ENCODE measurements at places on chromosomes 3 and 15. TPM values are rescaled to one million over a fixed set of nuclear protein-coding genes. Genes with fewer than 3 reads are reported as not detected.
A peak's percentile ranks its signal among the peaks of the same experiment; 100 is the strongest.

GRCh38 chr15:72249142-72249810 is 18.3 kb upstream of the PKM start:
- peaks cover 24% of the 10 kb centered on the region for H3K36me3 ChIP-seq
- no peak overlapping the region for H3K4me3 ChIP-seq
- no peak for DNase-seq
- H3K27ac ChIP-seq, result no peak overlapping the region

- H3K4me3 ChIP-seq, result no peak overlapping the region
- H3K36me3 ChIP-seq, result no peaks in the 10 kb centered on the region
- peaks cover 5% of the 10 kb centered on the region for H3K4me1 ChIP-seq
- H3K27me3 ChIP-seq, result no peaks in the 10 kb centered on the region
- no peak overlapping the region for H3K27ac ChIP-seq
Observed at GRCh38 chr3:143348486-143349327, 229.1 kb downstream of the CHST2 start.

DNA sequence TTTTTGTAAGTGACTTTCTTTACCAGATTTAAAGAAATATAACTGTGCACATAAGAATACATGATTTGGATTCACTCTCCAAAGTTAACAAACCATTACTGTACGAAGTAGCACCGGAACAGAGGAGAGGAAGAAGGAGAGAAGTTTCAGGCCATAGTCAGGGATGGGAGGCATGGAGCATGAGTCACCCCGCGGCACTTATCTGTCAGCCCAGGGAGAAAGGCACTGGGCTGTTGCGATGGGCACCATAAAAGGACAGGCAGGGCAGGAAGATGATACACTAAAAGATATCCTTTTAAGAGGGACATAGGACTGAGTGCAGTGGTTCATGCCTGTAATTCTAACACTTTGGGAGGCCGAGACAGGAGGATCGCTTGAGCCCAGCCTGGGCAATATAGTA is 37.0 kb downstream of the TTC23 start:
- no peak overlapping the region for H3K27ac ChIP-seq
- H3K36me3 ChIP-seq, result no peaks in the 10 kb centered on the region
- H3K27me3 ChIP-seq, result no peaks in the 10 kb centered on the region
- no peaks in the 10 kb centered on the region for H3K4me1 ChIP-seq

FOXL2 gene
- not detected for total RNA-seq

- H3K4me3 ChIP-seq, result no peak overlapping the region
- DNase-seq, result no peak
- no peaks in the 10 kb centered on the region for H3K27me3 ChIP-seq
- no peaks in the 10 kb centered on the region for H3K4me1 ChIP-seq
Observed at GRCh38 chr3:187522293-187522692, 147.9 kb downstream of the SST start.

GRK7 gene
- not detected for total RNA-seq

- no peak for DNase-seq
- H3K36me3 ChIP-seq, result no peaks in the 10 kb centered on the region
- no peaks in the 10 kb centered on the region for H3K27me3 ChIP-seq
- no peak overlapping the region for H3K4me3 ChIP-seq
- H3K27ac ChIP-seq, result no peak overlapping the region
- no peaks in the 10 kb centered on the region for H3K4me1 ChIP-seq
Observed at GRCh38 chr3:134707908-134708597, 57.2 kb upstream of the KY start.

DNA sequence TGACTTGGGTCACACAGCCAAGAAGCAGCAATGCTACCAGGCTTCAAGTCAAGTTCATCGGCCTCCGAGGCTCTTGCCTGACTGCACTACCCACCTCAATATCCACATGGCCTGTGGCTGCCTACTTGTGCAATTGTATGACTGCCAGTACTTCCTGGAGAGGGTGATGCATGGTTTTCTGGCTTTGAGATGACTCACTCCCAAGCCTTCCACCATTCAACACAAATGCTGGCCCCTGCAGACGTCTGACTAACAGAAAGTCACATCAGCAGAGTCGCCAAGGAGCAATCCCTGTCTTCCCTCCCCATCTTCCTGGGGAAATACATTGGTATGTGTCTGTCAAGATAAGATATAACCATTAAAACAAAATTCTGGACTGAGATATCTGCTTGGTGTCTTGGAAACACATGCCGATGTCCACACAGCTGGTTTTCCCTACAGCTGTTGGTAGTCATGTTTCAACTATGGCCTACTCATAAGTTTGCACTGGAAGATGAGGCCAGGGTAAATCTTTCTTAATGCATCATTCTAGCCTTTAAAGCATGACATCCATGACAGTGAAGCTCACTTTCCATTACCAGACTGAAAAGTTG is 79.6 kb upstream of the SPATA12 start:
- no peak overlapping the region for H3K27ac ChIP-seq
- DNase-seq, result no peak
- H3K27me3 ChIP-seq, result no peaks in the 10 kb centered on the region
- no peaks in the 10 kb centered on the region for H3K4me1 ChIP-seq

PP2D1 gene
- total RNA-seq, result not detected

DNA sequence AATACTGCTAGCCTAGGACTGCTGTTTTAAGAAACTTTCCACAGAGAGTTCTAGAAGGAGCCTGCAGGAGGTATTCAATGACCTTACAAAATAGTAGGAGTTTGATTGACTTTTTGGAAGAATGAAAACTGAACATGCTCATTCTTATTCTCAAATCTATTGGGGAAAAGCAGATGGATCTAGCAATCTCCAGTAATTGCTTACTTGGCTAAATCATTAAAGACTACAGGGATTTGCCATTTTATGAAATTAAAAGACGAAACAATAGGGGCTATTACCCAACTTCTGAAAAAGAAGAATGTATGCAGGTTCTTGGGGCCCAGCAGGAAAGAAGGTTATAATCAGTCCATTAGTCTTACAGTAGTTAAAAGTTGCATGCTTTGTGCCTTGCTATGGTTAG is 29.9 kb upstream of the PEX5L start:
- no peaks in the 10 kb centered on the region for H3K27me3 ChIP-seq
- H3K4me3 ChIP-seq, result no peak overlapping the region
- H3K4me1 ChIP-seq, result no peaks in the 10 kb centered on the region
- DNase-seq, result no peak
- no peaks in the 10 kb centered on the region for H3K36me3 ChIP-seq

LARP6 gene
- 3.5 TPM for total RNA-seq

DNA sequence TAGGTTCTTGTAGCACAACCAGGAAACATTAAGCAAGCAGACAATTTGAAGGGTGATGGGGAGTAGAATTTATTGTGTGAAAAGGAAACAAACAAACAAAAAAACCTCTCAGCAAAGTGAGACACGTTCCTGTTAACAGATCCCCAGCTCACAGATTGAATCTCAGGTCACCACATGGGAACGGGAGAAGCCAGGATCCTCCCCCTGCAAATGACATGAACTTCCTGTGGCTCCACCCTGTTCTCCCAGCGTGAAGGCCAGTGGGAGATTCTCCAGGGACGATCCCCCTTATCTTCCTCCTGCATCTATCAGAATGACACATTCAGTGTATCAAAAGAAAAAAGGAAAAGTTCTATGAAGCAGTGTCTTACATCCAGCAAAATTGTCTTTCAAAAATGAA is 1488.1 kb downstream of the OTOL1 start:
- H3K36me3 ChIP-seq, result no peaks in the 10 kb centered on the region
- H3K27me3 ChIP-seq, result no peaks in the 10 kb centered on the region
- H3K4me3 ChIP-seq, result no peak overlapping the region
- no peak overlapping the region for H3K27ac ChIP-seq
- DNase-seq, result no peak

DNA sequence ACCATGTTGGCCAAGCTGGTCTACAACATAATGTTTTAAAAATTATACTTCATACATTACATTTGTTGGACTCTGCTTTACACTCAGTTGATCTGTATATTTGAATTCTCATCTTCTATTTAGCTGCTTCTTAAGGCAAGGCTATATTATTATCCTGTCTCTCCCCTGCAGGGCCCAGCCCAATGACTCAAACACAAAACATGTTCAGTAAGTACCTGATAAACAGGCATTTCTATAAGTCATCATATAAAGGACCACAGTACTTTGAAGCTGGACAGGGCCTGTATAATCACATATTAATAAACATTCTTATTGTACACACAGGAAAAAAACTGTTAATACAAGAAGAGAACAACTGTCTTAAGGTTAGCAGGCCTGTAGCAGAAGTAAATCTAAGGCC is 36.2 kb downstream of the NGLY1 start:
- no peak overlapping the region for H3K4me3 ChIP-seq
- H3K27ac ChIP-seq, result no peak overlapping the region
- no peaks in the 10 kb centered on the region for H3K27me3 ChIP-seq
- no peak for DNase-seq

GOLGA8R gene
- not detected for total RNA-seq

LRRIQ4 gene
- total RNA-seq, result 0.15 TPM

DNA sequence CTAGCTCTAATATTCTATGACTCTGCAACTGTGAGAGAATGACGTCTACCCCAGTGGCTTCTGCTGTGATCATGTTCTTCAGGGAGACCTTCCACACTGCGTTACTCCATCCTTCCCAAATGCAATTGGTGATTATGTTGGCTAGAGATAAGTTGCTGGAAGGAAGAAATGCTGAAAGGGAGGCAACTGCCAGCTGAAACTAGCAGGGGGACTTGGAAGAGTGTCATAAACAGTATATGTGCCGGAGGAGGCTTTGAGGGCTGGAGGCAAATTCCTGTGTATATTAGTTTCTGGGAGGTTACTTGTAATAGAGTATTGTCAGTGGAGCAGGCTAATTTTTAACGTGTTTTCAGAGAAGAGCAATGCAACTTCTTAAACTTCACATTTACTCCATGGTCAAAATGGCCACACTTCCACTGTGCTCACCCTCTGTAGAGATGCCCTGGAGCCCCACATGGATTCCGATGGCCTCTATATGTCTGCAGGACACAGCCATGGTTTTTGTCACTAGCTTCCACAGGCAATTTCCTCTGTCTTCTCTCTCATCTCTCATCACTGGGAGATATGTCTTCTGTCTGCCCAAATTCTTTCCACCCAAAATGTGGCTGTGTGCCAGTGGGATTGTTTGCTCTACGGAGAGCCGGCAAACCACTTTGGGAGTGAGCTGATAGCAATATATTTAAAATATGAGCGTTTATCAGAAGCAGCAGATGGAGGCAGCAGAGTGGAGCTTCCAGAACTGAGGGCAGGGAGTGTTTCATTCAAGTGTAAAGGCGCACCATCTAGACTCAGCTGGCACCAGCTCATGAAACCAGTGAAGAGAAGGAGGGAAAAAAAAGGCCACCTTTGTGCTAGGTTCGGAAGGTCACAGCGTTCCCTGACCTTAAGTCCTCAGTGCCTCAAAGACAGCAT is 13.3 kb upstream of the CD47 start:
- no peak overlapping the region for H3K4me3 ChIP-seq
- H3K27ac ChIP-seq, result no peak overlapping the region
- H3K27me3 ChIP-seq, result no peaks in the 10 kb centered on the region
- H3K4me1 ChIP-seq, result peaks cover 34% of the 10 kb centered on the region
- DNase-seq, result no peak
- H3K36me3 ChIP-seq, result no peaks in the 10 kb centered on the region

RNU5B-1 gene
- total RNA-seq, result 19.1 TPM

DNA sequence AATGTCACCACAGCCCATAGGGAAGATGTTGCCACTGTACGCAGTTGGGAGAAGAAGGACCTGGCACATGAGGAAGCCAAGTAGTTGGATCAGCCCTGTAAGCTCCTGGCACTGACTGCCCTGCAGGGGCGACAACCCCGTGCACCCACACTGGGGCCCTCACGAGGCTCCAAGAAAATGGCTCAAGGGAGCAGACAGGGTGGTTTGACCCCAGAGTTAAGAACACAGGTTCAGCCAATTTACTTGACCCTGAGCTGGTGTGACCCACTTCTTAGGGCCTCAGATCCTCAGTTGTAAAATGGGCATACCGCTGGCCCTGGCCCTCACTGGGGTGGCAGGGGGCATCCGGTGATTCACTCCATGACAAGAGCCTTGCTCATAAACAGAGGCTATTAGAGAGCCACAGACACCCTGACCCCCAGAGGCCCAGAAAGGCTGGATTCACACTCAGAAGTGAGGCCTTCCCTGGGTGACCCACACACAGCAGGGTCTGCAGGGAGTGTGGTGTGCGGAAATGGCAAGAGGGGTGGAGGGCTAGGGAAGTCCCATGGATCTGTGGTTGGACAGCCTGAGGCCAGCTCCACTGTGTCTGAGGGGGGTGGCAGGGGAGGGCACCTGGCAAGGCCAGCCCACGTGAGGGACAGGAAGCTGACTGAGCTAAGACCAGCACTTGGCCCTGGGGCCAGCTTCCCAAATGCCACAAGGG is 1.7 kb upstream of the HHATL start:
- H3K27ac ChIP-seq, result no peak overlapping the region
- no peaks in the 10 kb centered on the region for H3K36me3 ChIP-seq
- no peak for DNase-seq
- no peak overlapping the region for H3K4me3 ChIP-seq
- H3K27me3 ChIP-seq, result no peaks in the 10 kb centered on the region

MCF2L2 gene
- total RNA-seq, result 1.6 TPM

DNA sequence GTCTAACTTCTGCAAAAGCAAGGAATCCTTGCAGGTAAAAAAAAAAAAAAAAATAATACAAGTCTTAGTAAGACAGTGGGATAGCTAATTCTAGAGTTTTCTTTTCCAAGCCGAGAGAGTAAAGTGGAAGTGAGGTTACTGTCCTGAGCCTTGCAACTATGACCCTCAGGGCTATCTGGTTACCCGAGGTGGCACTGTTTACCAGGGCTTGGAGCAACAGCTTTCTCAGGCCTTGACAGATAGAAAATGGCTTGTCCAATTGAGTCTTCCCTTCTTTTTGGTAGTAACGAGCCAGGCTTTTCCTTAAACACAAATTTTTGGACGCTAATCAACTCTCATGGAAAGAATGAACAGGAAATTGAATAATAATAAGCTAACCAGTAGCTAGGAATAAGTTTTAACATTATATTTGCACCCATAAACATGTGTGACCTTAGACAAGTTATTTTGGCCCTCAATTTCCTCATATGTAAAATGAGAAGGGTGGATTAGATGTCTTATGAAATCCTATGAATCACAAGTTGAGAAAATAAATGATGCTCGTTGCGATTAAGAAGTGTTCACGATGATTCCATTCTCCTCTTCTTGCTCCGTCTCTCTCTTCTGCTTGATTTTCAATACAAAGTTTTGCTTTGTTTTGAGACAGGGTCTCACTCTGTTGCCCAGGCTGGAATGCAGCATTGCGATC is 236.9 kb upstream of the KBTBD8 start:
- DNase-seq, result no peak
- H3K4me3 ChIP-seq, result no peak overlapping the region
- H3K27ac ChIP-seq, result no peak overlapping the region
- no peaks in the 10 kb centered on the region for H3K27me3 ChIP-seq
- H3K4me1 ChIP-seq, result no peaks in the 10 kb centered on the region

GRCh38 chr15:58331913-58332675 is 99.7 kb upstream of the LIPC start:
- H3K36me3 ChIP-seq, result no peaks in the 10 kb centered on the region
- peak; percentile 82 for DNase-seq

DNA sequence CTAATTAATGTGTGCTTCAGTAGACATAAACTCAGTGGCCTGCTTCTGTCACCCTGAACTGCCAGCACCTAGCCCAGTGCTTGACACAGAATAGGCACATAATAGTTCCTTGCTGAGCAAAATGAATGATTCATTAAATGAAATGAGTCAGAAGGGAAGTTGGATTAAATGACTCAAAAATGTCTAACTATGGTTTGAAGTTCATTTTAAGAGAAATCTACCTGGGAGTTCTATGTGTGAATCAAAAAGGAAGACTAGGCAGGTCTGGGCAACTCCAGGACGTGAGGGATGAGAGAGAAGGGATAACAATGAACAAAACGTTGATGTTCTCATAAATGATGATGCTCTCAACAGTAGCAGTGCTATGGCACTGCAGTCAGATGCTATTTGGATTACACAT is 175.0 kb downstream of the CFAP20DC start:
- no peak overlapping the region for H3K4me3 ChIP-seq
- H3K27me3 ChIP-seq, result no peaks in the 10 kb centered on the region
- peak; percentile 59 for DNase-seq
- H3K27ac ChIP-seq, result peak overlapping the region; percentile 67

EFCAB12 gene
- 0.61 TPM for total RNA-seq

Data from GM12878 (cell line).